KBM-7 (cell line): ENCODE measurements at places on chromosomes 1 and 21.

DNA sequence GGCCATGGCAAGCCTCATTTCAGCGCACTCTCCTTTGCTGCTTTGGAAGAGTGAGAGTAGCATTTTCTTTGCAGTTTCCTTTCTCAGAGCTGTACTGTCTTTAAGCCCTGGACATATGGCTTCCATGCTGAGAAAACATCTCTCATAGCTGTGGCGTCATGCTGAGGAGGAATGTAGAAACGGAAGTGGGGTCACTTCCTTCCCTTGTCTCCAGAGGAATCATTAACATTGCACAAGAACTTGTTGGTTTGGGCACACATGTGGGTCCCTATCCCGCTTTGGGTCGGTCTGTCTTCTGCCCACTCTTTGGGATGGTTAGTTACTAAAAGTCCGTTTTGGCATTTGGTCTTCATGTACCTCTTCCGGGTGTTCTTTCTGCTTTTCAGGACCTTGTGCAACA is 5.6 kb downstream of the MFN2 start:
- peak; percentile 32 for DNase-seq

DNA sequence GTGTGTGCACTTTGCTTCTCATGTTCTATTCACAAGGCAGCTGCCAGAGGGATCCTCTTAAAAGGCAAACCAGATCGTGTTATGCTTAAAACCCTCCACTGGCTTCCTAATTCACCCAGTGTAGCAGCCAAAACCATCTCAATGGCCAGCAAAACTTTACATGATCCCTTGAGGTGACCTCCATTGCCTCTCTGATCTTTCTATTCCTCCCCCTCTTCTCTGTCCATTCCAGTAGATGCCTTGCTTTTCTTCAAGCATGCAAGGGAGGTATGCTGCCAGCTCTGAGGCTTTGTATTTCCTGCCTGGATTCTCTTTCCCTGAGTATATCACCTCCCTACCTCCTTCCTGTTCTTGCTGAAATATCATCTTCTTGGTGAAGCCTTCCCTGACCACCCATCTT is 93.2 kb upstream of the KCNK2 start:
- DNase-seq = no peak

- no peak for DNase-seq
Measured at GRCh38 chr1:167798952-167799351, 77.2 kb downstream of the MPZL1 start.

- DNase-seq = no peak
Measured at GRCh38 chr1:154155251-154155650, 378 bp upstream of the NUP210L start.

- DNase-seq = no peak
Measured at GRCh38 chr1:6241887-6242740, 1.9 kb upstream of the HES3 start.

DNA sequence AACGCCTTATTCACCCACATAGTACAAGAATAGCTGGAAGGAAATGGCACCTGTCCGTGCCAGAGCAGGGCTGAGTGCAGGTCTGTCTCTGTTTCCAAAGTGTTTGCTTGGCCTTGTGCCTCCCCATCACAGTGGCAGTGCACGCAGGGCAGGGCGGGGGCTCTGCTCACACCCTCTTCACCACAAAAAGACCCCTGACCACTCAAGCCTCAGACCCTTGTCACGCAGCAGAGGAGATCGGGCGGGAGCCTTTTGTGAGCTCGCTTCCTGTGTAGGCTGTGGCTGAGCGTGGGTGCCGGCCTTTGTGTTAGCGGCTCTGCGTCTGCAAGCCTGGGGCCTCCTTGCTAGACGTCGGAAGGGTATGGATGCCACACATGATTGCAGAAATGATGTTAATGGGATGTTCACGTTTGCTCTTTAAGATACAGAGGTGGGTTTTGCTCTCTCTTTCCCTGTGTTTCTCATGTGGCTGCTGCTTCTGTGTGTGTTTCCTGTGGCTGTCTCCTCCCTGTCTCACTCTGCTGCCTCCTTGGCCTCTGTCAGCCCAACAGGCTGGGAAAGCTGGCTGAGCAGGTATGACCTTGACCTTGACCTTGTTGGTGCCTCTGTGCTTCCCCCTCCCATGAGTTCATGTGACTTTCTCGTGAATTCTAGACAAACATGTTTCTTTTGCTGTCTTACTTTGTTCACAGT is 45.4 kb downstream of the S100B start:
- no peak for DNase-seq

DNA sequence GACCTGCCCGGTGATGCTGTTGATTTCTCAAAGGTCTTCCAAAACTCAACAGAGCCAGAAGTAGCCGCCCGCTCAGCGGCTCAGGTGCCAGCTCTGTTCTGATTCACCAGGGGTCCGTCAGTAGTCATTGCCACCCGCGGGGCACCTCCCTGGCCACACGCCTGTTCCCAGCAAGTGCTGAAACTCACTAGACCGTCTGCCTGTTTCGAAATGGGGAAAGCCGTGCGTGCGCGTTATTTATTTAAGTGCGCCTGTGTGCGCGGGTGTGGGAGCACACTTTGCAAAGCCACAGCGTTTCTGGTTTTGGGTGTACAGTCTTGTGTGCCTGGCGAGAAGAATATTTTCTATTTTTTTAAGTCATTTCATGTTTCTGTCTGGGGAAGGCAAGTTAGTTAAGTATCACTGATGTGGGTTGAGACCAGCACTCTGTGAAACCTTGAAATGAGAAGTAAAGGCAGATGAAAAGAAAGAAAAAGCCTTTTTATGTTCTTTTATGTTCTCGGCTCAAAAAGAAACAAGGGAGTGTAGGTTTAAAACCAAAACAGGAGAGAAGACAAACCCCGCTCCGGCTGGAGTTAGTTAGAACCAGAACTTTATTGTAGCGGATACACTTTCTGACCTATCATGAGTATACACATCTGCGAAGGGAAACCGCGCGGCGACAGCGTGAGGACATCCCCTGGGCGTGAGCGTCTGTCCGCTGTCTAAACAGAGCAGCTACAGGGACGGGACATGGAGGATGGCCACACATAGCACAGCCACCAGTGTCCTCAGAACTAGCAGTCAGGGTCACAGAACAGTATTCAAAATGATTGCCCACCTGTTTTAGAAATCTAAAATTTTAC is 77.1 kb downstream of the PIK3CD start:
- DNase-seq = no peak

DNA sequence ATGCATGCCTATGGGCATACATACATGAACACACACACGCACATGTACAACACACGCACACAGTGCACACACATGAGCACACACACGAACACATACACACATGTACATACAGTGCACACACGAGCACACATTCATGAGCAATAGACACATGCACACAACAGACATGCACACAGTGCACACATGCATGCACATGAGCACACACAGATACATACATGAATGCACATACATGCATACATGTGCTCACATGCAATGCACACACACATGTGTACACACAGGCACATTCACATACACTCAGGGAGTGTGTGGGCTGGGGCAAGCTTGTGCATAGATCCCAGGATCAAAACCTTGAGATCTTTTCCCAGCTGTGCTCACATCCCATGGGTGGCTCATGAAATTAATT is 18.9 kb downstream of the CRYAA start:
- no peak for DNase-seq

DNA sequence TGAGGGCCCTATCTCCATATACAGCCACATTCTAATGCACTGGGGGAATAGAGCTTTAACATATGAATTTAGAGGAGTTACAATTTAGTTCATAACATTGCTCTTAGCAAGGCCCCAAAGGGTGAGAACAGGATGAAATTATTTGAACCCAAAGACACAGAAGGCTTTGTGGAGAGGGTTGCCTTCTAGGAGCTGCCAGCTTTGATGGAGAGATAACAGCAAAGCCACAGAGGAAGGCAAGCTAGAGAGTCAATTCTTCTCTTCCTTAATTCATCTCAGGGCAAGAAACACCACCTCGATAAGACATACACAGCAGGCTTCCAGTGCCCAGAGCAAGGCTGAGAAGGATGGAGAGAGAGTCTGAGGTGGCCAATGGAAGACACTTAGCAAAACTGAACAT is 94.8 kb upstream of the TMPRSS15 start:
- DNase-seq = peak; percentile 3

DNA sequence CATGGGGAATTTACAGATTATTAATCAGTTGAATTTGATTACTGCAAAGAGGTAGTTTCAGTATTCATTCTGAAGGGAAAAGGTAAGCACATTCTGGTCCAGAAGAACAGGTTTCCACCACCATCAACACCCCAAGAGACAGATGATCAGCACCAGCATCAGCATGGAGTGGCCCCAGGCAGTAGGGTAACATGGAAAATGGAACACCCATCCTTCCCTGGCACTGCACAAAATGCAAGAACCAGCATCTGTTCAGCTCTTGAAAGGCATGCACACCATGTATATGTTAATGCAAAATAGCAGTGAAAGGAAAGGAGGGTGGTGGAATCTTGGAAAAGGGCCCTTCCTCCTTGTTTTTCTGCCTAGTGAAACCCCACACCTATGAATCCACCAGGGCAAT is 9.2 kb downstream of the HSD3B1 start:
- DNase-seq = no peak

GRCh38 chr1:62621907-62622306 is 24.6 kb downstream of the ANGPTL3 start:
- no peak for DNase-seq

DNA sequence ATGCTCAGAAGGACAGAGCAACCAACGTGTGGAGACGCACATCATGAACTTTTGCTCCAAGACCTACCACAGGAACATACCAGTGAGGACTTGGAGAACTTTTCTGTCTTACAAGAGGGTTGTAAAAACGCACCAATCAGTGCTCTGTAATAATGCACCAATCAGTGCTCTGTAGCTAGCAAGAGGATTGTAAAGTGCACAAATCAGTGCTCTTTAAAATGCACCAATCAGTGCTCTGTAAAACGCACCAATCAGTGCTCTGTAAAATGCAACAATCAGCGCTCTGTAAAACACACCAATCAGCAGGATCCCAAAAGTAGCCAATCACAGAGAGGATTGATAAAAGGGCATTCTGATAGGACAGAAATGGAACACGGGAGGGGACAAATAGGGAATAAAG is 40.4 kb upstream of the SPAG17 start:
- DNase-seq = no peak

GRCh38 chr1:223123011-223123610 is 19.9 kb downstream of the TLR5 start:
- no peak for DNase-seq

- DNase-seq = no peak
Measured at GRCh38 chr1:42937141-42937696, 21.4 kb downstream of the SLC2A1 start.

DNA sequence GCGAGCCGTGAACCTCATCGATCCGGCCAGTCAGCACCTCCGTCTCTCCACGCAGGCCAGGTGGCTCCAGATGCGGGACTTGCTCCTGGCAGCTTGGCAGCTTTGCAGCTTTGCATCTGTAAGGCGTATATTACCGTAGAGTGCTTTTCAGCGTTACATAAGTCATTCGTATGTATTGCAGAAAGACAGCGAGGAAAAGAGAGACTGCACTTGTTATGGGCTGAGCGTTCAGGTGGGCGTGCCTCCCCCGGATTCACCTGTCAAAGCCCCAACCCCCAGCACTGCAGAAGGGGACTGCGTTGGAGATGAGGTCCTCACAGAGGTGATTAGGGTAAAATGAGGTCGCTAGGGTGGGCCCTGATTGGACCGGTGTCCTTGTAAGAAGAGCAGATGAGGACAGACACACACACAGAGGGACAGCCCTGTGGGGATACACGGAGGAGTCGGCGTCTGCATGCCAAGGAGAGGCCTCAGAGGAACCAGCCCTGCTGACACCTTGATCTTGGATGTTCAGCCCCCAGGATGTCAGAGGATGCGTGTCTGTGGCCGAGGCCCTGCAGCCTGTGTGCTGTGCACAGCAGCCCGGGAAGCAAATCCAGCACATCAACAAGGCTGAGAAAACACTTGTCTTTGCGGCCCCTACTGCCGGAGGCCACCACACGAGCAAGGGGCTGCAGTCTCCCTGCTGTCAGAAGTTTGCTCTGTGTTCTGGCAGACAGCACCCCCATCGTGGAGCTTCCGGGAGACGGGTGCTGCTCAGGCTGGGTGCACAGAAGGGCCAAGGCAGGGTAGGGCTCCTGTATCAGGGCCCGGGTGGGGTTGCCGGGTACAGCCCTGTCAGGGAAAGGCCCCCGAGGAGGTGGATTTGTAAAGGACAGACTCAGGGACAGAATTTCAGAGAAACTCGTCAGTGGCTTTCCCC is 10.9 kb upstream of the AGPAT3 start:
- DNase-seq = no peak

GRCh38 chr1:226814751-226815537 is 55.5 kb upstream of the PSEN2 start:
- DNase-seq = no peak

DNA sequence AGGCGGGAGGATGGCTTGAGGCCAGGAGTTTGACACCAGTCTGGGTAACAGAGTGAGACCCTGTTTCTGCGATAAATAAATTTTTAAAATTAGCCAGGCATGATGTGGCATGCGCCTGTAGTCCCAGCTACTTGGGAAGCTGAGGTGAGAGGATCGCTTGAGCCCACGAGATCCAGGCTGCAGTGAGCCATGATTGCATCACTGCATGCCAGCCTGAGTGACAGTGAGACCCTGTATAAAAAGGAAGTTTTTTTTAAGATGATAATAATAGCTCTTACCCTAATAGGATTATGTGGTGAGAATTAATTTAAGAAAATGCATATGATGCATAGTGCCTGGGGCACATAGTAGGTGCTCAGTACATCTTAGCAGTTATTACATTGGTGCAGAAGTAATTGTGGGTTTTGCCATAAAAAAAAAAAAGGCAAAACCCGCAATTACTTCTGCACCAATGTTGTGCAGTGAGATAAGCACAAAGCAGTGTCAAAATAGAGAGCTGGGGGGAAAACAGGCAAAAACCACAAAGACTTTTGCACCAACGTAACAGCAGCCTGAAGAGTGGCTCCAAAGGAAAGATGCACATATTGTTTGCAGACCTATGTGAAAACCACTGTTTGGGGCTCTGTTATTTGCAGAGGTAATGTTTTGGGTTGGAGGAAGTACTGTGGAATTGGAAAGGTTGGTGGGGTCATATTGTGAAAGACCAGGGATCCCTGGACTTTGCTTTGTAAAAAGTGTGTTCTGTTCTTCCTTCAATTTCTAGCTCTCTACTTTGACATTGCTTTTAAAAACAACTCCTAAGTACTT is 72.4 kb downstream of the PLXNA2 start:
- peak; percentile 60 for DNase-seq

GRCh38 chr1:91584878-91585277 is 84.2 kb downstream of the CDC7 start:
- DNase-seq = no peak

DNA sequence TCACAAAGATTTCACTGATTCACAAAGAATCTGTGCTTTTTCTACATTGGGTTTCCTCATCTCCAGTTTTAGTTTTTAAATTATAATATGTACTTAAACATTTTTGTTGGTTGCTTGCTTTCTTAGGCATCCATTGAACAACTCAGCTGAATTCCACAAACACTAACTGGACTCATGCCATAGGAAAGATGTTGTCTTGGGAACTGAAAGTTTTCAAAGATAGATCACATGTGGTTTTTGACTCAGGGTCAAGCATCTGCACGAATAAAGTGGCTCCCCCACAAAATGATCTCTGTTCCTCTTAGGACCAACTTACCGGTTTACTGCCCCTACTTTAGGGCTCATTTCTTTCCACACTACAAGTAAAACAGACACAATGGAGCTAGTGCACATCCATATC is 3.1 kb upstream of the KRTAP21-1 start:
- DNase-seq = no peak
